ENCODE measurements at places on chromosomes 6 and 20.
A peak's percentile ranks its signal among the peaks of the same experiment; 100 is the strongest.

- DNase-seq, result no peak
Measured at GRCh38 chr6:142172758-142173157, 25.7 kb downstream of the VTA1 start.

DNA sequence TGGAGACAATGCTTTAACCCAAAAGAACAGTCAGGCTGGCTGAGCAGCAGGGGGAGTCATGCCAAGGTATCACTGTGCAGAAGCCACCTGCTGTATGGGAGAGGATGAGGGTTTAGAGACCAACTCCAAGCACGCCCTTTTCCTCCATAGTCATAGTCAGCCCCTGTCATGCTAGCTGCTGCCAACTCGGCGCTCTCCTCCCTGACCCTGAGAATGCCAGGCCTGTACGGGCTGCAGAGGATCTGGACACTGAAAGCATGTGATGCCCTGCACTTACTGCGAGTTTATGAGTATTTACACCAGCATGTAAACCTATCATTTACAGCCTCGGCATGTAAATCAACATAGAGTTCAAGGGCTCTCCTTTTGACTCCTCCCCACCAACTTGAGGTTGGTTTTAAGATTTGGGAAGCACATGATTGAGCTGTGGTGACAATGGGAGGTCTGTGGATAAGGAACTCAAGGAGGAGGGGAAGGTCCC is 11.7 kb upstream of the SCUBE3 start:
- no peak for DNase-seq

- no peak for DNase-seq
Measured at GRCh38 chr6:156563714-156564113, 213.5 kb upstream of the ARID1B start.

- DNase-seq, result no peak
Measured at GRCh38 chr6:149696901-149697300, 21.0 kb downstream of the LATS1 start.

DNA sequence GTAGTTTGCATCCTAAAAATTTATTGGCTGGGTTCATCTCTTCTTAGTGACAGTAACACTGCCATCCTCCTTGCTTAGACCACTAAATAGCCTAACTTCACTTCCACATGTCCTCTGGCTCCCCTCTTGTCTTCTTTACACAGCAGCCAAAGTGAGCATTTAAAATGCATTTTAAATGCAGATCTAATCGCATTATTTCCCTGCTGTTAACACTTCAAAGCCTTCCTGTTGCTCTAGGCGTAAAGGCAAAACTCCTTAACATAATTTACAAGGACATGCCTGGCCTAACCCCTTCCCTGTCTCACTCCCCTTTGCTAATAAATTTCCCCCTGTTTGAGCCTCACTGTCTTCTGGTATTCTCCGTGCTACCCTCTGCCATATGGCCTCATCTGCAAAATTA is 26.5 kb downstream of the NKAIN2 start:
- DNase-seq, result no peak

DNA sequence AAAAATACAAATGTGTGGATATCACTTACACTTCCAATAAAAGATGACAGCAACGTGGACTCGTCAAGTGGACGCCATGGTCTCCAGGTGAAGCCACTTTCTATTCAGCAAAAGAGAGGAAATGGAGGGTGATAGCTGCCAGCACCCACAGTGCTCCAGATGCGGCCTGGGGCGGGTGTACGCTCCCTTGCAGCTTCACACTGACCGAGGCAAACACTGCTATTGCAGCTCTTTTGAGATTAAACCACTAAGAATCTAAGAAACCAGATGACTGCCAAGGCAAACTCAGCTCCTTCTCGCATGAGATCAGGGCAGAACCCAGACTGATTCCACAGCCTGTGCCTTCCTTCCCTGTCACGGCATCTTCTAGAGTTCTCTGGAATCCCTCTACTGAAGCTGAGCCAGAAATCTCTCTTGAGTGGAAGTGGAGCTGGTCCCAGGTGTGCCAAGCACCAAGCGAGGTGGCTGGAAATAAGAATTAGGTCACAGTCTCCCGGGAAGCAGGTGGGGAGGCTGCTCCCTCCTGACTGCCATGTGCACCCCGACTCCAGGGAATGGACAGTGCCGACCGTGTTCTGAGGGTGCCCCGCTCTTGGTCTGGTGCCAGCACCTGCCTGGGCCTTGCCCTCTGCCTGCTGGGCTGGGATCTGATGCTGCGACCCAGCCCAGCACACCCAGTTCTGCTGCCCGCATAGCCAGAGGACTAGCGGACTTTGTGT is 90.1 kb upstream of the AFDN start:
- DNase-seq, result no peak

DNA sequence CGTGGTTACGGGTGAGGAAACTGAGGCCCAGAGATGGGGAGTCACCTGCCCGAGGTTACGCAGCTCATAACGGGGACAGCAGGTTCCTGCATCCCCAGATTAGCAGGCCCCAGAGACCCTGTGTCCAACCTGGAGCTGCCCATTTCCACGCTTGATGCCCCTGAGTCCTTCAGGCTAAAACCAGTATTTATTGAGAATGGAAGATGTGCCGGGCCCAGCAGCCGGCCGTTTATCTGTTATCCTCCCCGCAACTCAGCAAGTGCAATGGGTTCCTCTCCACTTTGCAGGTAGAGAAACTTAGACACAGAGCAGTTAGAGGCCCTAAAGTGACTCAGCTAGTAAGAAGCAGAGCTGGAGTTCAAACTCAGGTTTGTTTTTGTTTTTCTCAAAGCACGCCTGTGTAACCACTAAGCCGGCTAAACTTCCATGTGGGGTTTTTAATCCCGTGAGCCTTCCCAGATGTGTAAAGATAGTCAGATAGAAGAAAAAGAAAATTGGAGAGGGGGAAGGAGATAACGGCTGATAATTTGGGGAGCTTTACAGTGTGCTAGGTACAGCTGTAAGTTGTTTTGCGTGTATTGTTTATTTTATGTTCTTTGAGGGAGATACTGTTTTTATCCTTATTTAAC is 775 bp downstream of the PFDN4 start:
- no peak for DNase-seq

DNA sequence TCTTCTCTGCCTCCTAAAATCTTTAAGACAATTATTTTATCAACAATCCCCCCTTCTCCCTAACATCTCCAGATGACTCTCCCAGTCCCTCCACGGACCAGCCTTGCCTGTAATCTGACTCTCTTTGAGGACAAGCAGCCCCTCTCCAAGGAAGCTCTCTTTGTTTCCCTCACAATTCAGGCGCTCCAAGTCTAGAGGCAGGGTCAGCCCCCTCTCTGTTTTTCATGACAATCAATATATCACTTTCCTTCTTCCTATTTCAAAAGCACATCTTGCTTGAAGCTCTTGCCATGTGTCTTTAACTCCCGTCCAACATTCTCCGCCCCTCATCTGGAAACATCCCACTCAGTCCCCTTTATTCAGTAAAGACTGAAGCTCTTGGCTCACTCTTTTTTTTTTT is 393.4 kb upstream of the SULF2 start:
- DNase-seq, result no peak

DNA sequence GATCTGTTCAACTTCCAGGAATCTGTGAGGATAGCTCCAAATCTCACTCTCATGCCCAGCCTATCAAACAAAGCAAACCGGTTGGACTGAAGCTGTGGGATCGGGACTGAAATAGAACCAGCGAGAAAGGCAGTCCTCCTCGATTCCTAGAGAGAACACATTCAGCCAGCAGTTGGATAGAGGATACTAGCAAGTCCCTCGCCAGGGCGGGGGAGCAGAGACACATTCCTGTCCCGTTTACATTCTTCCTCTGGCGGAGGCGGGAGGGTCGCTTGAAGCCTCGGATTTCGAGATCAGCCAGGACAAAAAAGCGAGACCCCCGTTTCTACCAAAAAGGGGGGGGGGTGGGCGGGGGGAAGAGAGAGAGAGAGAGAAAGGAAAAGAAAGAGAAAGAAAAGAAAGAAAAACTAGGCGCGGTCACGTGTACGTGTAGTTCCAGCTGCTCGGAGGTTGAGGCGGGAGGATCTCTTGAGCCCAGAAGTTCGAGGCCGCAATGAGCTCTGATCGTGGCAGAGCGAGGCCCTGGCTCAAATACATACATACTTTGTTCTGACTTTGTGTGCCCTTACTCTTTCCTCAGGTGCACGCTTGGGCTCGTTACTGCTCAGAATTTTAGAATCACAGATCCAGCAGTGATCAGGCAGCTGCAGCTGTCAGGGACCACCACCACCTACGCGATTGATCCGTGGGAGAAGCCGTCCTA is 19.5 kb downstream of the ZNF311 start:
- no peak for DNase-seq

- no peak for DNase-seq
Measured at GRCh38 chr20:50305636-50306477, 115.2 kb downstream of the CEBPB start.

- no peak for DNase-seq
Measured at GRCh38 chr6:43943781-43944250, 173.8 kb downstream of the VEGFA start.

DNA sequence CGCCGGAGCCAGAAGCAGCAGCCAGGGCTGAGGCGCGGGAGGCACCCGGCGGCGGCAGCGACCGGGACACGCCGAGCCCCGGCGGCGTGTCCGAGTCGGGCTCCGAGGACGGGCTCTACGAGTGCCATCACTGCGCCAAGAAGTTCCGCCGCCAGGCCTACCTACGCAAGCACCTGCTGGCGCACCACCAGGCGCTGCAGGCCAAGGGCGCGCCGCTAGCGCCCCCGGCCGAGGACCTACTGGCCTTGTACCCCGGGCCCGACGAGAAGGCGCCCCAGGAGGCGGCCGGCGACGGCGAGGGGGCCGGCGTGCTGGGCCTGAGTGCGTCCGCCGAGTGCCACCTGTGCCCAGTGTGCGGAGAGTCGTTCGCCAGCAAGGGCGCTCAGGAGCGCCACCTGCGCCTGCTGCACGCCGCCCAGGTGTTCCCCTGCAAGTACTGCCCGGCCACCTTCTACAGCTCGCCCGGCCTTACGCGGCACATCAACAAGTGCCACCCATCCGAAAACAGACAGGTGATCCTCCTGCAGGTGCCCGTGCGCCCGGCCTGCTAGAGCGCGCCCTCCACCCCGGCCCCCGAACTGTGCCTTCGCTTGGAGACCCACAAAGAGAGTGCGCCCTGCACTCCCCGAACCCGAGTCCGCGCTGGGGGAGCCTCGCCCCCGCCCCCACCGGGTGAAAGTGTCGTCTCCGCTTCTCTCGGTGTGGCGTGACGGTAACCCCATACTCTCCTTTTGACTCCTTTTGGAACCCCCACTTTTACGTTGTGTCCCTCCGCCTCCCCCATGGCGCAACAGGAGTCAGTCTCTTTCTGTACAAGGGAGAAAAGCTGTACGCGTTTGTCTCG is 1.6 kb downstream of the INSM1 start:
- peak; percentile 27 for DNase-seq

DNA sequence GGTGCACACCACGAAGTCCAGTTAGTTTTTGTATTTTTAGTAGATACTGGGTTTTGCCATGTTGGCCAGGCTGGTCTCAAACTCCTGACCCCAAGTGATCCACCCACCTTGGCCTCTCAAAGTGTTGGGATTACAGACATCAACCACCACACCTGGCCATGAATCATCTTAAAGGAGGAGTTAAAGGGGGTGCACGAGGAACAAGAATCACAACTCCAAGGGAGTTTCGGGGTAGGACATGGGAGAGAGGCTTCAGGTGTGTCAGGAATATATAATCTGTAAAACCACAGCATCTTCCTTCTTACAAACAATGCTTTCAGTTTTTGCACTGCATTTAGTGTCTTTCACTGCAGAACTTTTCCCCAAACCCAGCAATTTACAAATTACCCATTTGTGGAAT is 137.4 kb upstream of the SGK1 start:
- no peak for DNase-seq

GRCh38 chr6:166419717-166420116 is 37.0 kb upstream of the MPC1 start:
- DNase-seq, result no peak

GRCh38 chr6:143074670-143075318 is 14.1 kb downstream of the AIG1 start:
- DNase-seq, result no peak

DNA sequence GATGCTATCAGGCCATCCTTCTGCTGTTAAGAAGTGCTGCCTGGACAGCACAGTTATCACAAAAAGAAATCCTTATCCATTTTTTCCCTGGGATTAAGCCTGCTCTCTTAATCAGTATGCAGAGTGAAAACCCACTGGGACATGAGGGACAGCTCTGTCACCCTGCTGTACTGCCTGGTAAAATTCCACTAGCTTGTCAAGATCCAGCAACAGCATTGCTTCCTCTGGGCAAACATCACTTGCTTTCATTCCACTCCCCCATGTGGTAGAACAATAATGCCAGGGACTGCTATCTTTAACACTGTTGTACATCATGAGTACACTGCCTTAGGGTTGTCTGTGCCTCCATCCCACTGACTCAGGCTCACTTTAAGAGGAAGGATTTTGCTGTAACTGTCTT is 331.3 kb downstream of the KIF16B start:
- no peak for DNase-seq

DNA sequence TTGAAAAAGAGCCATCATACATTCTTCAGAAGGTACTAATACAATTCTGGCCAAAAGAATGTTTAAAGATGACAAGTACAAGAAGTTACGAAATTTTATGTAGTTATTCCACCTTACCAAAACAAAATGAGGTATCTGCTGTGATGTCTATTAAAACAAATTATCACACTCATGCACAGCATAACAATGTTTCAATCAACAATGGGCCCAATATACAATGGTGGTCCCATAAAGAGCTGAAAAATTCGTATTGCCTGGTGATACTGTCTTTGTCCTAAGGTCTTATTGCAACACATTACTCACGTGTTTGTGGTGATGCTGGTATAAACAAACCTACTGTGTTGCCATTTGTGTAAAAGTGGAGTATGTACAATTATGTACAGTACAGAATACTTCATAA is 3.6 kb upstream of the NUP153 start:
- DNase-seq, result no peak

GRCh38 chr6:2970753-2971419 is 481 bp downstream of the SERPINB6 start:
- DNase-seq, result no peak

DNA sequence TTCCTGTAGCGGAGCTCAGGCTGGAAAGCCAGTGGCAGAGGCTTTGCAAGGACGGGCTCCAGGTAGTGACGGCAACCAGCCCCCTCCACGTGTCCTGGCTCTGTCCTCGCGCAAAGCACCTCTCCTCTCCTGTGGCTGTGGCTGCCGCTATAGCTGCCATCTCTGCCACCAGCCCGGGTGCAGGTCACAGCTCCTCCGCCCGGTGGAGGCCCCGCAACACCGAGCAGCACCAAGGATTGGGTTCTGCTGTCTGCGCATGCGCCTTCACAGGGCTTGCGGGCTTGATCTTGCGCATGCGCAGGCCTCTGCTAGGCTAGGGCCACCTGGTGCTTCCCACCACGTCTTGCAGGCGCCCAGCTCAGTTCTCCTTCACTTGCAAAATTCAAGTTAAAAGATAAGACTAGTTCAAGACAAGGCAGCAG is 625.4 kb downstream of the QKI start:
- no peak for DNase-seq

DNA sequence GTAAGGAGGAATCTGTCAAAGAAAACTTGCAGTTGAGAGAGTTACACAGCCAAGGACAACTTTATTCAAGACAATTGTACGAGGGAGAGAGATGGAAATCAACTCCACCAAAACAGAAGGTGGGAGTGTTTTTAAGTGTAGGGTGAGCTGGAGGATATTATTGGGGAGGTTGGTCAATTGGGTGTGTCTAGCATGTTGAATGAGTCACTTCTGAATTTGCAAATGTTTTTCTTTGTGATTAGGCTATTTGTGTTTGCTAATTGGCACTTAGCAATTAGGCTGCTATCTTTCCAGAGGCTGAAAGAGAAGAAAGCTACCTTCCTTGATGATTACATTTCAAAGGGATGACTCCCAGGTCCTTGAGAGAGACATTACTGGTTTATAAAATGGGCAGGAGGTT is 441.1 kb downstream of the MEI4 start:
- DNase-seq, result no peak
